ENCODE measurements at places on chromosomes 5 and 9. TPM values are rescaled to one million over a fixed set of nuclear protein-coding genes. Genes with fewer than 3 reads are reported as not detected.

DNA sequence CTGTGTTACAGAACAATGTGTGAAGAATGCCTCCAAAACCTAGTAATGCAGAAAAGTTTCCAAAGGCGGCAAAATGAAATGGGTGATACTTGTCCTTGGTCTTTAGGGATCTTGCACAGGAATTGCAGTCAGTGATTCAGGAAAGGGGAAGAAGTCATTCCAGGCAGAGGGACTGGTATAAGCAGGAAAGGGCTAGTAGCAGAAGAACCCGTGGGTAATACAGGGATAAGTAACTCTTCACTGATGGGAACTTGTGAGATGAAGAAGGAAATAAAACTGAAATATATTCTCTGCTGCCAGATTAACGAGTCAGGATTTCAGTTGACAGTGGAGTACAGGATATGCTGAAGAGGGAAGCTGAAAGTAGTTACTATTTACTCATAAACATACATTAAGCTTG is 1.2 kb downstream of the SRFBP1 start:
- H3K27me3 ChIP-seq = no peaks in the 10 kb centered on the region
- peaks cover 3% of the 10 kb centered on the region for H3K4me1 ChIP-seq
- H3K36me3 ChIP-seq = no peaks in the 10 kb centered on the region

GRCh38 chr5:168064933-168065622 is 226.4 kb upstream of the WWC1 start:
- DNase-seq = no peak
- no peaks in the 10 kb centered on the region for H3K4me1 ChIP-seq
- no peaks in the 10 kb centered on the region for H3K27me3 ChIP-seq
- H3K36me3 ChIP-seq = no peaks in the 10 kb centered on the region
- no peak overlapping the region for H3K27ac ChIP-seq
- H3K4me3 ChIP-seq = no peak overlapping the region

- no peak overlapping the region for H3K4me3 ChIP-seq
- H3K4me1 ChIP-seq = peaks cover under 1% of the 10 kb centered on the region
- no peaks in the 10 kb centered on the region for H3K36me3 ChIP-seq
- H3K27ac ChIP-seq = no peak overlapping the region
Measured at GRCh38 chr5:76801159-76801802, 17.5 kb upstream of the F2RL1 start.

DNA sequence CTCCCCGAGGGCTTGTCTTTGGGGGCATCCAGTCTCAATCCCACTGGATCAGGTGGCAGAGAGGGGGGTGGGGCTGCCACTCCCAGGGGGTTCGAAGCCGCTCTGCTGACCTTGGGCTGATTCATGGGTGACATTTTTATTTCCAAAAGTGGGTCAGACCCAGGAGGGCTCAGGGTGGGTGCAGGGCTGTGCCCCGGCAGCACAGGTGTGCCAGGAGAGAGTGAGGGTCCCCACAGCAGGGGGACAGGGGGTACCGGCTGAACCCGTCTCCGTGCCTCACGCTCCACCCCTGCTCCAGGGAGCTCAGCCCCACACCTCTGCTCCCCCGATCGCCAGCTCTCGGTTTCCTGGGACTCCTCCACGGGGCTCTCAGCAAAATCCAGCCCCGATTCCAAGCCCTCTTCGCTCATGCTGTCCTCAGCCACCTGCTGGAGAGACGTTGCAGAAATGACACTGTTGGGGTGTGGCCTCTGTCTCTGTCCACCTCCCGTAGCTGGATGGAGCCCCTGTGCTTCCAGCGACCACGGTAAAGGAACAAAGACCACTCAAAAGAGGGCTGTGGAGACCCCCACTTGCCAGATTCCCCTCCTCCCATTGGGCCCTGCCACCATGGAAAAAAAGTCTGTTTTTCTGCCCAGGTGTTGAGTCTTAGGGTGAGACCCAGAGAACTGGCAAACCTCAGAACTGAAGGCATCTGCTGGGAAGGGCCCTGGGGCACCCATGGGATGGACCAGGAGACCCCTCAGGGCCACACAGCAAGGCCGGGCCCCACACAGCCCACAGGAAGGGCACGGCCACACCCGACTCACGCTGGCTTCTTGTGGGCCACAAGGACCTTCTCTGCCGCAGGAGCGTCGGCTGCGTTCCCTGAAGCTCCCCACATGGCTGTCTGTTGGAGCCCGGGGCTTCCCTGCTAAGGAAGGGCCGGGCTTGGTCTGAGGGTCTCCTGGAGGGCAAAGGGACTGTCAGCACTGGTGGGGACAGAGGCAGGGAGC is 10.6 kb upstream of the QSOX2 start:
- peaks cover 30% of the 10 kb centered on the region for H3K4me1 ChIP-seq
- H3K4me3 ChIP-seq = no peak overlapping the region
- no peak overlapping the region for H3K27ac ChIP-seq
- H3K27me3 ChIP-seq = no peaks in the 10 kb centered on the region
- peaks cover 3% of the 10 kb centered on the region for H3K36me3 ChIP-seq

GRCh38 chr9:134476272-134476941 is 150.2 kb downstream of the RXRA start:
- H3K27ac ChIP-seq = no peak overlapping the region
- peaks cover 26% of the 10 kb centered on the region for H3K4me1 ChIP-seq
- H3K36me3 ChIP-seq = no peaks in the 10 kb centered on the region
- no peak overlapping the region for H3K4me3 ChIP-seq

DNA sequence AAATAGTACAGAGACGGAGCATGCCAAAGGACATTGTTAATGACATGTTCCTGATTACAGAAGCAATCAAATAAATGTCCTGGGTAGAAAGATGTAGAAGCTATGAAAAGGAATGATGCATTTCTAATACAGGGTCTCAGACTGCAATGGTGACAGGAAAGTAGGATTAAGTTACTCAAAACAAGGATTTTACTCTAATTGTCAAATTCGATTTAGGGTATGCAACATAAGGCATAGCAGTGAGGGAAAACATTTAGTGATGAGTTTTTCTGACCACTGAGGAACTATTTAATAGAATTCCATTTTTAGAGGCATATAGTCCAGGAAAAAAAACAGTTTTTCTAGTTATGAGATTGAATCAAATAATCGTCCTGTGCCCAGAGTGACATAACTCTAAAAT is 715.1 kb upstream of the ACO1 start:
- DNase-seq = no peak
- H3K4me3 ChIP-seq = no peak overlapping the region
- no peaks in the 10 kb centered on the region for H3K36me3 ChIP-seq
- H3K27ac ChIP-seq = no peak overlapping the region

GRCh38 chr9:104836767-104837166 is 72.8 kb downstream of the NIPSNAP3B start:
- peaks cover 19% of the 10 kb centered on the region for H3K36me3 ChIP-seq
- H3K27me3 ChIP-seq = no peaks in the 10 kb centered on the region
- DNase-seq = no peak
- H3K27ac ChIP-seq = no peak overlapping the region
- peaks cover 4% of the 10 kb centered on the region for H3K4me1 ChIP-seq

DNA sequence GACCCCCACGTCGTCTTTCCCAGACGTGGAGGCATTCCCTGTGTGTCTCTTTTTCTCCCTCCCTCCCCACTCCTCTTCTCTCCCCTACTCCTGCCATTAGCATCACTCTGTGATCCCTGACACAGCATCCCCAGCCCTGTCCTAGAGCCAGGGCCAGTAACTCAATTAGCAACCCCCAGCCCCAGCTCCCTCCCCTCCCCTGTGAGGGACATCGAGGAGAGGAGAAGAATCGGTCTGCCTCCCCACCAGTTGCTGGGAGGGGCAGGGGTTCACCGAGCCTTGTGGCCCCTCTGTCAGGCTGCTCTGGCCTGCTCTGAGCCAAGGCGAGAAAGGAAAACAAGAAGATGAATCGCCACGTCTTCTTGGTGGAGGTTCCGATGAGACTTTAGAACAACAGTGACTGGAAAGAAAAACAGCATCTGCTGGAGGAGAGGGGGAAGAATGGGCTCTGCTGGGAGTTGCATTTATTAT is 123.1 kb downstream of the PAPPA start:
- H3K36me3 ChIP-seq = no peaks in the 10 kb centered on the region
- no peaks in the 10 kb centered on the region for H3K4me1 ChIP-seq
- no peak for DNase-seq
- H3K27me3 ChIP-seq = peaks cover 43% of the 10 kb centered on the region
- H3K4me3 ChIP-seq = no peak overlapping the region

DNA sequence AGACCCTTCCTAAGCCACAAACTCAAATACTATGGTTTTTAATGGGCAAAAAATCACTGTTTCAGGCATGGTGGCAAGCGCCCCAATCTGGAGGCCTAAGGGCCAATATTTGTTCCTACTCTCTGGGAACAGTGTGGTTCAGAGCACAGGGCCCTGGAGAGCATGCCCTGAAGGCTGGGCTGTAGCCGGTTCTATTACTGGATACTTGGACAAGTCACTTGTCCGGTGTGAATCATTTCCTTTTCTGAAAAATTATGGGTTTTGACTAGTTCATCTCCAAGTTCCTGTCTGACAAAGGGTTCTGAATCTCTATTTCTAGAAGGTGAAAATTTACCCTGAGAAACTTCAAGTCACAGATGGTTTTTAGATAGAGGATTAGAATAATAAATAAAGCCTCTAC is 75.0 kb downstream of the OTULIN start:
- H3K27me3 ChIP-seq = no peaks in the 10 kb centered on the region
- peaks cover 9% of the 10 kb centered on the region for H3K4me1 ChIP-seq
- no peak overlapping the region for H3K4me3 ChIP-seq
- no peak for DNase-seq
- H3K36me3 ChIP-seq = peaks cover 21% of the 10 kb centered on the region
- H3K27ac ChIP-seq = no peak overlapping the region

- DNase-seq = no peak
- H3K27me3 ChIP-seq = no peaks in the 10 kb centered on the region
- no peak overlapping the region for H3K27ac ChIP-seq
- H3K4me3 ChIP-seq = no peak overlapping the region
Measured at GRCh38 chr9:95620314-95620713, 103.5 kb upstream of the PTCH1 start.

DNA sequence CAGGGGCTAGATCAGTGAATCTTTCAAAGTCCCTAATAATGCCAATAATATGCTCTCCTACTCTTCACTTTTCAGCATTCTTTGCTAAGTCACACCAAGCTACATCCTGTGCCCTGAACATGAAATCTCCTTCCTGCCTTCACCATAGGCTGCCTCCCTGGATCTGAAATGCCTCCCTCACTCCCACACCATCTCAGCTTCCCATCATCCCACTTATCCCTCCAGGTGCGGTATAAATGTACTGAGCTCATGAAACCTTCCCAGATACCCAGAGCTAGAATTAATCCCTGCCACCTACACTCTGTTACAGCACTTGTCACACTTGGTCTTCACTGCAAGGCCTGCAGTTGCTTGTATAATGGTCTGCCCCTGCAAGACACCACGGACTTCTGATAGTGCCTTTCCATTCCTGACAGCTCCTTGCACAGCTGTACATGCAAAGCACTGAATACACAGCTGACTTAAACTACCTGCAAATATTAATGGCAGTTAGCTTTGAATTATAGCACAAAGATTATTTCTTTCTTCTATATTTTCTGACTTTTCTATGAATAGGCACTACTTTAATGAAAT is 250.4 kb downstream of the EBF1 start:
- H3K27ac ChIP-seq = no peak overlapping the region
- no peak overlapping the region for H3K4me3 ChIP-seq
- no peaks in the 10 kb centered on the region for H3K27me3 ChIP-seq
- H3K36me3 ChIP-seq = no peaks in the 10 kb centered on the region

GRCh38 chr5:160507221-160507721 is 85.6 kb downstream of the PTTG1 start:
- H3K4me3 ChIP-seq = no peak overlapping the region
- no peak for DNase-seq
- H3K4me1 ChIP-seq = peaks cover 26% of the 10 kb centered on the region
- H3K27ac ChIP-seq = no peak overlapping the region
- H3K36me3 ChIP-seq = no peaks in the 10 kb centered on the region
- H3K27me3 ChIP-seq = no peaks in the 10 kb centered on the region

DNA sequence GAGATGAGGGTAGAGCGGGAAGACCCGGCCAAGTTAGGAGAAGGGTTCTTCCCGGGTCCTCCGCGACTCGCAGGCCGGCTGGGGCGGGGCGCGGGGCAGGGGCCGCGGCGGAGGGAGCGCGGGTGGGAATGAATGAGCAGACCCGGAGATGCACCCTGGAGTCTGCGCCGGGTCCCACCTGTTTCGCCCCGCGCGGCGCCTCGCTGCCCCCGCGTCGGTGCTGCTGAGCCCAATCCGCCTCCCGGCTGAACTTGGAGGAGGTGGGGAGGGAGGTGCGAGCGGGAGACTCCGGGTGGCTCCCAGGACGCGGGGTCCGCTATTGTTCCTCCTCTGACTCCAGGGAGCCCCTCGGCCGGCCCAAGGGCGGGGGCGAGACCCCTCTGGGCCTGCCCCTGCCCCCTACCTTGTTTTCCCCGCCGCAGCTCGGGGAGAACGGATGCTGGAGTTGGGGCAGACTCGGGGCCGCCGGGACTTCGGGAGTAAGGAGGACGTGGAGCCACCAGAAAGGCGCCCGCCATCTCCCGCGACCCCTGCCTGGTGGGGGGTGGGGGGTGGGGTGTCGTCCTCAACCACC is 659 bp downstream of the RAI14 start:
- no peaks in the 10 kb centered on the region for H3K36me3 ChIP-seq
- peaks cover 17% of the 10 kb centered on the region for H3K4me1 ChIP-seq
- H3K27ac ChIP-seq = peak overlapping the region; percentile 94

GRCh38 chr5:16345454-16345853 is 120.1 kb downstream of the ZNF622 start:
- H3K4me1 ChIP-seq = no peaks in the 10 kb centered on the region
- H3K36me3 ChIP-seq = no peaks in the 10 kb centered on the region
- no peak overlapping the region for H3K27ac ChIP-seq
- no peak overlapping the region for H3K4me3 ChIP-seq

Gene DNAJC18
- total RNA-seq = 26.6 TPM

Gene INSL4
- total RNA-seq = not detected

Gene CBY3
- not detected for total RNA-seq

Data from spinal cord (tissue), 10 donors.